ENCODE measurements at places on chromosomes 3 and 15.

- no peak for DNase-seq
Observed at GRCh38 chr3:183586477-183586876, 31.0 kb upstream of the KLHL6 start.

DNA sequence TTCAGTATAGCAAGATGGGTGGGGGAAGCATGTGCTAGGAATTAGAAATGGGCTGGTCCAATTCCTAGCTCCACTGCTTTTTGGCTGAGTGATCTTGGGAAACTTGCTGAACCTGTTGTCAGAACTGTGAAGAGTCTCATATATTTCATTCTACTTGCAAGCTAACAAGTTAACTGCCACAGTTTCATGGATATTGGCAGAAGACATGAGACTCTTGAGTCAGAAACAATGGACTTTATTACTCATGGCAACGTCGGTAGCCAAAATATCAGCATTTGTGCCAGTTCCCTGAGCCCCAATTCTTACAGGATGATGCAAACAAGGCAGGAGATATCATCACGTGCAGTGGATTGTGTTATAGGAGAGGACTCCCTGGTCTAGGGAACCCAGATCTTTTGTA, 26.6 kb upstream of the PLAAT1 start:
- DNase-seq = no peak

GRCh38 chr3:101017017-101017416, 23.8 kb upstream of the ABI3BP start:
- no peak for DNase-seq

- DNase-seq = peak; percentile 23
Observed at GRCh38 chr3:131543714-131544113, 40.9 kb upstream of the MRPL3 start.

- no peak for DNase-seq
Observed at GRCh38 chr3:35709691-35710090, 70.4 kb downstream of the ARPP21 start.

DNA sequence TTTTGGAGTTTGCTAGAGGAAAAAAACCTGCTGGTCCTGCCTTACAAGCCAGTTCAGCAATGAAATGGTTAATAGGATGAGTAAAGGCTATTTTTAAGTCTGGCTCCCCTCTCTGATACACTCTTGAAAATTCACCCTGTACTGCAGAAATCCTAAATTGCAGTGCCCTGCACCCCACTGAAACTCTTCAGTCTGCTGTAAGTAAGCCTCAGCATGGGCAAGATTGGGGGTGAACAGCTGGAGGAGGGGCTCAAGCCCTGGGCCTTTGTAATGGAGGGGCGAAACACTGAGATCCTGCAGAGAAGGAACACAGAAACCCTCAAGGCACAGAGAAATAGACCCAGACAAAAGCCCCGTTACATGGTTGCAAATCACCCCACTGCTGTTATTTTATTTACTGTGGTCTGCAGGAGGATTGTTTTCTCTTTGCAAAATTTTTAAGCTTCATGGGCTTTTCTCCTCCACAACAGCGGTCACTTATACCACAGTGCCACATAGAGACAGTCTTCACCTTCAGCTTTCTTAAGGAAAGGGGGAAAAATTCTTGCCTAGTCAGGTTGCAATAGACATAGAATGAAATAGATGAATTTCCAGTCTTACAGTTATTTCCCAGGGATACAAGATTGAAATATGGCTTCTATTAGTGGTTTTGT, 45.0 kb downstream of the SOX2 start:
- DNase-seq = no peak

- DNase-seq = no peak
Observed at GRCh38 chr3:31011380-31011779, 116.9 kb upstream of the GADL1 start.

DNA sequence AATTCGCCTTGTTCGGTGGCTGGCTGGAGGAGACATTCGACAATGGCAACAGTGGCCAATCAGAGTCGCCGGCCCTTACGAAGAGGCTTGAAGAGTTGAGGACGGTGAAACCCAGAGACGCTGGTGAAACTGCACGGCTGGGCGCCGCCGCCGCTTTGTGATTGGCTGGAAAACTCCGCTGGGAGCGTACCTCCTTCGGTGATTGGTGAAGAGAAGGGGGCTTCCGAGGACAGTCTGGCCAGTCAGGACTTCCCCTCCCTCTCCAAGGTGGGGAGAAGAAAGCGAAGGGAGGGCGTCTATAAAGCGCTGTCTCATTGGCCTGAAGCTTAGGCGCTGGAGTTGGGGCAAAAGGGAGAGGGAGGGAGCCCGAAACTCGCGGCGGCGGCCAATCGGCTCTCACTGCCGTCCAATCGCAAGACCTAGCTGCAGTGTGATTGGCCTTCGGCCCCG, 554 bp upstream of the GSK3B start:
- peak; percentile 100 for DNase-seq

- peak; percentile 27 for DNase-seq
Observed at GRCh38 chr3:105606016-105606415, 239.3 kb downstream of the ALCAM start.

DNA sequence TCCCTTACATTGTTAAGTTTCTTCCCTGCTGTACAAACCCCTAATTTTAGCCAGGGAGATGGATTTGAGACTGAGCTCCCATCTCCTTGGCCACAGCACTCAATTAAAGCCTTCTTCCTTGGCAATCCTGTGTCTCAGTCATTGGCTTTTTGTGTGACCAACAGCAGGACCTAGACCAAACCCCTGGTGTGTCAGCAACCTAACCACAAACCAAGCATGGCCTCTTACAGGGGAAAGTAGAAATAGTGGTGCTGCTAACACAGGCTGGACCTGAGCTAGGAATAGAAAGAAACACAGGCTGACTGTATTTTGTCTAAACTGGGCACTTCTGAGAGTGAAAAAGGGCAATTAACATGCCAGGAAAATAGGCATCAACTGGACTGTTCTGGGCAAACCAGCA, 37.9 kb downstream of the PPCDC start:
- no peak for DNase-seq

- DNase-seq = no peak
Observed at GRCh38 chr3:4472766-4473165, 5.7 kb upstream of the SUMF1 start.

- no peak for DNase-seq
Observed at GRCh38 chr15:72916897-72917296, 133.3 kb upstream of the ADPGK start.

DNA sequence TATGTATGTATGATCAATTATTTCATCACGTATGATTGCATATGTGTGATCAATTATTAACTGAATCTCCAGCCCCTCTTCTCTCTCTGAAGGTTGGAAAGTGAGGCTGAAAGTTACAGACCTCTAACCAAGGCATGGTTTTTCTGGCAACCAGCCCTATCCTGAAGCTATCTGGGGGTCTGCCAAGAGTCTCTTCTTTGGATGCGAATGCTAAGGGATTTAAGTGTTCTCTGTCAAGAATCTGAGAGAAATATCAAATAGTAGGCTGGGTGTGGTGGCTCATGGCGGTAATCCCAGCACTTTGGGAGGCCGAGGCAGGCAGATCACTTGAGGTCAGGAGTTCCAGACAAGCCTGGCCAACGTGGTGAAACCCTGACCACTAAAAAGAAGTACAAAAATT, 8.1 kb downstream of the NKTR start:
- no peak for DNase-seq

DNA sequence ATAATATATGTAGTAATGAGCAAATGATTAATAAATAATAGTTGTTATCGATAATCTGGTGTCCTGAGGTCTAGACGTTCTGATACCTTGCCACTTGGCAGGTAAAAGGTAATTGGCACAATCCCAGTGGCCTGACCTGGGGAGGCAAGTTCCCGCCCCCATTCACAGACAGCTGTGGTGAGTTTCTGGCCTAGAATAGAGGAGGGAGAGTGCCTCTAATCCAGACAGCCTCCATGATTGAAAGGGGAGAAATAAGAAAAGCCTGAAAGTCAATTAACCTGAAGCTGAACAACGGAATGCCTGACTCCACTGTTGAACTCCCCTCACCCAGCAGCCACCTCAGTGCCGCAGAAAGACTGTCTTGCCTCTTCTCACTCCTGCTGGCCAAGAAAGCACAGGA, 38.1 kb upstream of the SV2B start:
- DNase-seq = no peak

DNA sequence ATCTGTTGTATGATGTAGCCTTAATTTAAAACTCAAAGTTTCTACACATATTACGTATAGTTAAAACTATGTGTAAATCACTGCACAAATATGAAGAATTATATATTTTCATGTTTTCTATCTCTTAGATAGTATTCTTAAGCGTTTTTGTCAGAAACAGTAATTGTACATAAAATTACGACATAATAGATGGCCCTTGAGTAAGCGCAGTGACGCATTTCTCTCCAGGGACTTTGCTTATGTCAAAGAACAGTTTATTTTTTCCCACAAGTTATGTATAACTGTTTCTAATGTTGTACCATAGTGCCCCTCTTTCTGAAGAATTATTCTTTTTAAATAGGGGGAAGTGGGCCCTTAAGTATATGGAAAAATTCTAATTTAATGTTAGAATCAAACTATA, 934.0 kb downstream of the VGLL3 start:
- no peak for DNase-seq

DNA sequence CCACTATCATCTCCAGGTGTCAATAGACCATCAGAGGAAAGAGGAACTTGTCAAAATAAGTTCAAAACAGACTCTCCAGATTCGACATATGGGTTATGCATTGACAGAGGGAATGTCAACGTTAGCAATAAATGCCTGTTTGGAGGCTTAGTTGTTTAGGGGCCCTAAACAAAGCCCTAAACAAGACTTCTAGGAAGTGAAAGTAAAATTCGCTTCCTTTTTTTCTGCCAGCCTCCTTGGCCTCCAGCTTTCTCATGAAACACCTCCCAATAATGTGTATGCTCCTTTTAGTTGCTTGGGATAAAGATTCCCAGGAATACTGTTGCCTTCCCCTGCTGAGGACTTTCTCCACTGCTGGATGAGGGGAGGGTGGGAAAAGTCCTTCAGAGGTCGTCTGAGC, 70.9 kb upstream of the ARNT2 start:
- DNase-seq = no peak

GRCh38 chr15:95919460-95919859, 411.0 kb upstream of the NR2F2 start:
- no peak for DNase-seq

DNA sequence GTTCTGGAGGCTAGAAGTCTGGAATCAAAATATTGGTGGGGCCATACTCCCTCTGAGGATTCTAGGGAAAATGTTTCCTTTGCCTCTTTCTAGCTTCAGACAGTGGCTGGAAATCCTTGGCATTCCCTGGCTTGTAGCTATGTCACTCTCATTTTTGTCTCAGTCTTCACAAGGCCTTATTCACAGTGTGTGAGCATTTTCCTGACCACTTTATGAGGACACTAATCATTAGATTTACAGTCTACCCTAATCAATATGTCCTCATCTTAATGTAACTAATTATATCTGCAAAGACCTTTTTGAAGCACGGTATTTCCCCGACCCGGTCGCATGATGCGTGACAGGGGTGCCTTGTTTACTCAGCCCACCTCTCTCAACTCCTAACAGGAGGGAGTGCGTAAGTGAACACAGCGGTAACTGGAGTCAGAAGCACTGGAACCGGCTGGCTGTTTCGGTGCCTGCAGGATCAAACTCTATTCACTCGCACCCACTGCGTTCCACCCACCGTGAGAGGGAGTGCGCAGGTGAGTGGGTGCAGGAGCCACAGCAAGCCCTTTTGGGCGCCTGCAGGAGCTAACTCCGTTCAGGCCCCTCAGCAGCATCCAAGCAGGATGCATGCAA, 155.0 kb downstream of the EPHA3 start:
- DNase-seq = no peak

DNA sequence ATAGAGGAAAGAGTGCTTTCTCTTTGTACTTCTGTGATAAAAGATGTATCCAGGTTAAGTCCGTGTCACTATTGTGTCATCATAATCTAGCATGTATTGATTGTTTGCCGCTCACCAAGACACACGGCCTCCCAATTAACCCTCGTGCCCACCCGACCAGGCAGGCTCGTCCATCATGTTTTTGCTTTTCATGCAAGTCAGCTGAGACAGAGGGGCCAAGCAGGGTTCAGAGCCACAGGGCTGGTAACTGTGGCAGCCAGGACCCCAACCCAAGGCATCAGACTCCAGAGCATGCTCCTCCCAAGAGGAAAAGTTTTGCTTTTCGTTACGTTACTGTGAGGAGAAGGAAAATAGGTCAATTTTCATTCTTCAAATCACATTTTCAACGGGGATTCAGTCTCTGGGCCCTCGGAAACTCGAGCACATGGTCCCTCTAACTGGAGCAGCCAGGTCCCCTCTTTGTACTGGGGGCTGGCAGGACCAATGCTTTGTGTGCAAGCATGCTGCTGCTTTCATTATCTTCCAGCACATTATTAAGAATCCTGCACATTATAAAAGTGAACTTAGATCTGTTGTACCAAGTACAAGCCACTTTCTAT, 161.1 kb upstream of the TOPAZ1 start:
- no peak for DNase-seq

DNA sequence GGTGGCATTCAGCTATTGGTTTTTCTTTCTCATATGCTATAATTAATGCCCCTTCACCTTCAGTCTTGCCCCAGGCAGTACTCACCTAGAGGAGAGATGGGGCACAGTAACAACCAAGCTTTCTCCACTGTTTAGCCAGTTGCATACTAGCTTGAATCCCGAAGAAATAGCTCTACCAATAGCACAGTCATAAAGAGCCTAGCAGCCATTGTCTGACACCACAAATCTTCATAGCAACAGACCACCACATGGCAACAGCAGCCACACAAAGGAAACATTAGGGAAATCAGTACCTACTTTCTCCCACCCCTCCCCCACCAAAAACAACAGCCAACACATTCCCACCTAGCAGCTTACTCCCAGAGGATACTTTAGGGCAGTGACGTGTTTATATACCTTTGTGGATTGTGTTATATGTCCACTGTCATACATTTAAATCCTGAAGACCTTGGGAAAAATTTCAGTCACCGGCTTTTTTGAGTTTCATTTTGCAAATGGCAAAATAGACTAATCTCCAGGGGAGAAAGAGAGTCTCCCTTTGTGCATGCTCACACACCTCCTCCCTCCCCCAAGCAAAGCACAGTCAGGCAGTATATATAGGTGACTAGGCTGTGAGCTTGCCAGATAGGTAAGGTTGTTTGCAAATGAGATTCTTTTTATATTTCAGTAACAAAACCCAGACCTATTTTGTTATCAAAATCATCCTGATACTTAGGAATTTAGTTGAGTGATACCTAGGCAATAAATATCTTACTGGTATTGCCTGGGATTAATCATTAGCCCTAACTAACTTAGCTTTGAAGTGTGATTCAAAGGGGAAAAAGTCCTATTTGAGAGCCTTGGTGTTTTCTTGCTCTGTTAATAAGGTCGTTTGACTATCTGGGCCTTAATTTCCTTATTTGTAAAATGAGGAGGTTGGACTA, 140.6 kb downstream of the RBPMS2 start:
- no peak for DNase-seq

Measured in non-pigmented ciliary epithelial cell (primary cell).